Naive thymus-derived CD4-positive, alpha-beta T cell (primary cell): ENCODE measurements at places on chromosomes 16 and 17.

DNA sequence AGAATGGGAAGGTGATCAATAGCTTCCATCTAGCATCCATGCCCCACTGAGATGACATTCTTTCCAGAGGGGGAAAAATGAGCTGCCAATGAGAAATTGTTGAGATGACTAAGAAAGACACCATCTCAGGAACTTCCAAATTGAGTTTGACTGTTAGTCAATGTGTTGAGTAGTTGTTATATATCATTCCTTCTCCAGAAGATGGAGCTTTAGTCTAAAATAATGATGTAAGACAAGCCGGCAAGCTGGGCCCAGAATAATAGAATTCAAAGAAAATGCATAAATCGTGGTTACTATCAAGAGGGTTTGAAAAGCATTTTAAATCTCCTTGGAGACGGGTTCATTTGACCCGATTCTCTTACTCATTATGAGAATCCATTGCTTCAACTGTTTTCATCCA lies 71.0 kb upstream of the ATF7IP2 start:
- DNase-seq = no peak

GRCh38 chr17:62126292-62126691 lies 61.2 kb upstream of the MED13 start:
- no peak for DNase-seq

GRCh38 chr16:55552621-55553020 lies 13.9 kb upstream of the CAPNS2 start:
- DNase-seq = no peak

DNA sequence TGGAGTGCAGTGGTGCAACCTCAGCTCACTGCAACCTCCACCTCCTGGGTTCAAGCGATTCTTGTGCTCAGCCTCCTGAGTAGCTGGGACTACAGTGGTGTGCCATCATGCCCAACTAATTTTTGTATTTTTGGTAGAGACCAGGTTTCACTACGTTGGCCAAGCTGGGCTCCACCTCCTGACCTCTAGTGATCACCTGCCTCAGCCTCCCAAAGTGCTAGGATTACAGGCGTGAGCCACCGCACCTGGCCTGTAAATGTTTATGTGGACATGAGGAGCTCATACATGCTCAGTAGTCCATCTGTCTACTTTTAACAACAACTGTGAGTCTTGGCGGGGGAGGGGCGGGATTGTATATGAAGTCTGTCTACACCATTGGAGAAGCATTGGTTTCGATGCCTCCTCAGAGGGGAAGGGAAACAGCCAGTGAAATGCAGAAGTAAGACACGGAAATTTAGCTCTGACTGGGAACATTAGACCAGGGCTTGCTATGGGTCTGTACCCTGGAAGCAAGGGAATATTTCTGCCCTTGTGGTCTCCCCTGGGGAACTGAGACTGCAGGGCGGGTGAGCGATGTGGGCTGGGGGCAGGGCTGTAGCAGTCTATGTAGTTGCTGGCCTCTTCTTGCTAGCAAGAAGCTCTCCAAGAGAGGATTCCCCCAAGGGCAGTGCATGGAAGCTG lies 9.3 kb downstream of the NUBP1 start:
- no peak for DNase-seq

DNA sequence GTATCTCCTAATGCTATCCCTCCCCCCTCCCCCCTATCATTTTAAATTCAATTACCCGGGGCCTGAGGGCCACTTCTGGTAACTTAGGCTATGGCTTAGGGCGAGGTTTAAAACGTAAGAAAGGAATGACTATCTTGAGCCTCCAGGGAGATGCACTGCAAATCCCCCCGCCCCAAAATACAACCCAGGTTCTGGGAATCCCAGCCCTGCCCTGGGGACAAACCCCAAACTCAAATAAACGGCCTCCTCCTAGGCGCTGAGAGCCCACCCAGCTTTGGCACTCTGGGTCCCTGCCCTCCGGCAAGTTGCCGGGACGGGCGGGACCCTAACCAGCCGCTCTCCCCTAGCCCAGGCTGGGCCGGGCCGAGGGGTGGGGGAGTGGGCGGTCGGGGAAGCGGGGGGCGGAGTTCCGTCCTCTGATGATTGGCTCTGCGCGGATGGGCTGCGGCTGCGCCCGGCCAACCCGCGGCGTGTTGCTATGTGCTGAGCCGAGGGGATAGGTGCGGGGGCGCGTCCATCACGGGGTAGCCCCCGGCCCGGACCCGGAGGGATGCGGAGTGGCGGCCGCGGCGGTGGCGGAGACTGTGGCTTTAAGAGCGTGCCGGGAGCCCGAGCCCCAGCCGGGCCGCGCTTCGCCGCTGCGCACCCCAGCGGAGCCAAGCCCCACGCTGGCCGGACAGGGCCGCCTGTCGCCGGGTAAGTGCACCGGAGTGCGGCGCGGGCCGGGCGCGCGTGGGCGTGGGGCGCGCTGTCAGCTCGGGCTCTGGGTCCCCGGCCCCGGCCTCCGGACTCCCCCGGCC lies at the start of gene YPEL2:
TSS of gene YPEL2 (plus strand) at position 527 of the 800 bp plus-strand sequence. CDS start 21,755 bp downstream, outside the sequence.
- DNase-seq = peak; percentile 89

GRCh38 chr17:3910420-3911270 lies 5.6 kb downstream of the P2RX1 start:
- DNase-seq = no peak

- DNase-seq = no peak
Observed at GRCh38 chr16:7597677-7598076, 265.0 kb downstream of the RBFOX1 start.

- no peak for DNase-seq
Observed at GRCh38 chr17:39252788-39253460, 27.2 kb upstream of the STAC2 start.

- DNase-seq = no peak
Observed at GRCh38 chr16:68496689-68497088, 42.4 kb upstream of the ZFP90 start.

- no peak for DNase-seq
Observed at GRCh38 chr17:63015824-63016223, 49.8 kb downstream of the TANC2 start.

- DNase-seq = no peak
Observed at GRCh38 chr16:65981057-65981456, 385.4 kb upstream of the CDH5 start.

- DNase-seq = no peak
Observed at GRCh38 chr17:42509409-42509808, 26.6 kb upstream of the NAGLU start.

DNA sequence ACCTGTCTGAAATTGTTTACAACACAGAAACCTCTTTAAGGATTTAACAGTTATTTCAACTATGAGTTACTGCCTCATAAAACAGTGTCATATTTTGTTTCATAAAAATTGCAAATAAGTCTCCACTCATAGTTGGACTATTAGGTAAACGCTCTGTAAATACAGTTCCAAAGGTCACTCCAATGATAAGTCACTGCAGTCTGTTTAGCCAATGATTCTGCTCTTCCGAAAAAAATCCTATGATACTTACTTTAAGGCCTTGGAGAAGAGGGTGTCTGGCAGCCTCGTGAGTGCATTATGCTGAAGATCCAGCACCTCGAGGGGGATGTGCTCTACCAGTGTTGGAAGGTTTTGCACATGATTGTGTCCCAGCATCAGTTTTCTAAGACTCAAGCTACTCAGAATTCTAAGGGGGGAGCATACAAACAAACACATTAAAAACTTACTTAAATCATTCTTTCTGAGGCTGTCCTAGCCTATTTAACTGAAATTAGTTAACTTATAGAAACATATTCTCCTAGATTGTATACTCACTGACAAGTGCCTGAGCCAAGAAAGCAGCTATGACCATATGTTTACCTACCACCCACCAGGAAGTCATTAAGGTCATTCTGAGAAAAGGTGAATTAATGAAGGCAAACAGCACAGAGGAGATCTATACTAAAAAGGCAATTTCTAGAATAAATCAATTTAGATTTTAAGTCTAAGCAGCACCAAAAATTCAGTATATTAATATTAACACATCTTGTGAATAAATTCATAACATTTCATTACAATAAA lies 41.1 kb downstream of the MARVELD3 start:
- DNase-seq = no peak
